SHP77 (cell line): ENCODE measurements at places on chromosomes 4 and X.
A peak's percentile ranks its signal among the peaks of the same experiment; 100 is the strongest.

DNA sequence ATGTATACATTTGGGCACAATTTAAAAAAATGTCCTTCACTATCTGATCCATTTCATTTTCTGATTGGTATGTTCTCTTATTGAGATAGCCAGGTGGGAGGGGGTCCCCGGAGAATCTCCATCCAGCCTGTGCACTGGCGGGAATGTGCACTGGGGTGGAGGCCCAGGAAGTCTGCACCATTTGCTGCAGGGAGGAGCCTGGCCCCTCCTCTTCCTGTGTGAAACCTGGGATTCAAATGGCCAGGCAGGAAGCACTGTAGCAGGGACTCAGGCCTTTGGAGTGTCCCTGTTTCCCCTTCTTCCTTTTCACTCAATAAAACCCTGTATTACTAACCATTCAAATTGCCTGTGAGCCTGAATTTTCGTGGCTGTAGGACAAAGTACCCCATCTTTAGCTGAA is 44.3 kb downstream of the GPRIN3 start:
- no peak for DNase-seq

DNA sequence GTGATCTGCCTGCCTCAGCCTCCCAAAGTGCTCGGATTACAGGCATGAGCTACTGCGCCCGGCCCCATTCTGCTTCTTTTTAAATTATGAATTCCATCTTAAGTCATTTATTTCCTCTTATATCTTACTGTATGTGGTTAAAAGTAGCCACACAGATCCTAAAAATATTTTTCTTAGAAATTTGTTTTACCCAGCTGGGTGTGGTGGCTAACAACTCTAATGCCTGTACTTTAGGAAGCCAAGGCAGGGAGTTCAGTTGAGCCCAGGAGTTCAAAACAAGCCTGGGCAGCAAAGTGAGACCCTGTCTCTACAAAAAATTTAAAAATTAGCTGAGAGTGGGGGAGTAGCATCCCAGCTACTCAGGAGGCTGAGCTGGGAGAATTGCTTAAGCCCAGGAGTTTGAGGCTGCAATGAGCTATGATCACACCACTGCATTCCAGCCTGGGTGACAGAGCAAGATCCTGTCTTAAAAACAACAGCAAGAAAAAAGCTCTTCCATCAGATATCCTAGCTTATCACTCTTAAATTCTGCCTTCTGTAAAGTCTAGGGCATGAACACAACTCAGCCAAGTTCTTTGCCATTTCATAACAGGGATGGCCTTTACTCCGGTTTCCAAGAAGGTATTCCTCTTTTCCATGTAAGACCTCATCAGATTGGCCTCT is 15.1 kb upstream of the AFF1 start:
- DNase-seq, result no peak

DNA sequence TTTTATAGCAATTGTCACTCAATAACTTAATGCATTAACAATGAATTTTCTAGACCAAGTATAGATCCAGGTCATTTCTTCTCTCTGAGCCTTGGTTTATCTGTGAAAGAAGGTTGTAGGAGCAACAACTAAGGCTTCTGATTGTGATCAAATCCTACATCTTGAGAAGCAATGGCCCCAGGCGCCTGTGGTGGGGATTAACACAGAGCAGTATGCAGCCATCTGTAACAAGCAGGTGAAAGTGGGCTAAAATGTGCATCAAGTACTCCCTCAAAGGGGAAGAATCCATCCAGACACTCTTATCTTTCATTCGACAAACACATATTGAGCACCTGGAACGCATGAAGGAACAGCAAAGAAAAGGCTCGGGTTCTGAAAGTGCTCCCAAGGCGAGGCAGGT is 19.1 kb upstream of the SETD7 start:
- no peak for DNase-seq

DNA sequence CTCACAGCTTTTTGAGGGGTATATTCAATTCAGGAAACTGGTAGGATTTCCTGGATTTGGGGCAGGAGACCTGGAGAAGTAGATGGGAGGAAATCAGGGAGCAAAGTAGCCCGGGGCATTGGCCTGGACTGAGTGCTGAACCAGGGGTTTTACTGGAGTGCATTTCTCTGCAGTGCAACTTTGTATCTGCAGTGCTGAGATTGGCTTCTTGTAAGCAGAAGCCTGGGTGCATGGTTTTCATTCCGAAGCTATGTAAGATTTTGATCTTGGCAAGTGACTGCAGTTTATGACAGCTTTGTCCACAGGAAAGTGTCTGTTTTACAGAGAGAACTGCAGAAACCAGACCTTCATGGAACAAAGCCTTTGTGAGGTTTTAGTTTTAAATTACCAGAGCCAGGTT is 158.3 kb downstream of the SPCS3 start:
- DNase-seq, result no peak

DNA sequence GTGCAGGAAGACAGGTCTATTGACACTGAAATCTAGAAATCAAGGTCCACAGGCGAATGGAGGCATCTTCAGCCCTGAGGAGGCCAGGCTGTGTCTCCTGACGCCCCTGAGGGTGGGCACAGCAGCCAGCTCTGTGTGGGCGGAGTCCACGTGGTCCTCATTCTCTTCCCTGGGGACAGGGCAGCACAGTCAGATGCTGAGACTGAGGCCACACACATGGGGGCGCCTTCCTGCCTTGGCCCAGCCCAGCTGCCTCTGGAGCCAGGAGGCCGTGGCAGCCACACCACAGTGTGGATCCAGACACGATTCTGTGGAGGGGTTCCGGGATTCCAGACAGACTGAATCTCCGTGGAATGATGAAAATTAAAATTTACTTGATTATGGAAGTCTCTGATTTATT is 20.8 kb downstream of the FGFR3 start:
- no peak for DNase-seq

DNA sequence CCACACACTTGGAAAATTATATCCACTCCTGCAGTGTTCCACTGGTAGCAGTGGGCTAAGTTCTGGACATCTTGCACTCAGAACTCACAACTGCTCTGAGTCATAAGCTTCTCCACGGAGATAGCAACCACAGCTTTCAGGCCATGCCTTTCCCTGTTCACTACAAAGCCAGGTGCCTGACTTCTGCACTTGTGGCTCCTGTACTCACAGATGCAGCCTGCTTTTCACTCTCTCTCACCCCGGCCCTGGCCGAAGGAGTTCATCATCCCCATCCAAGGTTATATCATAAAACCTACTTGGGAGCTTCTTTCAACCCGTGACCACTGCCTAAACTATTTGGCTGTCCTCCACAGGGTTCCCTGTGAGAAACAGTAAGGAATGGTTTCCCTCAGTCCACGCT is 999.4 kb downstream of the GLUD2 start:
- DNase-seq, result no peak

GRCh38 chr4:139266583-139267257 is 13.3 kb downstream of the MGARP start:
- peak; percentile 64 for DNase-seq

- no peak for DNase-seq
These were observed 57.3 kb upstream of the SLIT2 start for GRCh38 chr4:20194123-20195013.

DNA sequence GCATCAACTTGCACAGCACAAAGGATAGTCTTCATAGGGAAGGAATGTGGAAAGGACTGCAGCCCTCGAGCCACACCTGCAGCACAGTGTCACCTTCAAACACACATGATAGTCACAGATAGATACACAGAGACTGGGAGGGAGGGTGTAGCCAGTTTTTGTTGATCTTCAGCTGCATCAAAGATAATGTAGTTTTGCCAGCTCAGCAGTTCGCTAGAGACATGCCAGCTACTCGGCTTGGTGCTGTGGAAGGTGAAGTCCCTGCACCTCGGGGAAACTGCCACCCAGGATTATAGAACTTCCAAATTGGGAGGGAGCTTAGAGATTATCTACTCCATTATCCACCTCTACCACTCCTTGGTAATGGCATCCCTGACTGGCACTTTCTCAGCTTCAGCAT is 92.9 kb upstream of the PAK3 start:
- DNase-seq, result no peak

DNA sequence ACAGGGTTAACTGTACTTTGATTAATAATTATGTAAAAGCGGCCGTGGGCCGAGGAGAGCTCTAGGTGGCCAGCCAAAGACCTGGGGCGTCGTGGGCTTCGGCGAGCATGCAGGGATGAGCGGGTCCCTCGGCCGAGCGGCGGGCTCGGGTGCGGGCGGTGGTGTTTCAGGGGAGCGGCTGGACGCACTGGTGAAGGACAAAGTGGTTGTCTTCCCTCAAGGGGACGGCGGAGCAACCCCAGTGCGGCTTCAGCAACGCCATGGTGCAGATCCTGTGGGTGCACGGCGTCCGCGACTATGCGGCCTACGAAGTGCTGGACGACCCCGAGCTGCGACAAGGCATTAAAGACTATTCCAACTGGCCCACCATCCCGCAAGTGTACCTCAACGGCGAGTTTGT is 103.0 kb upstream of the C1GALT1C1 start:
- DNase-seq, result no peak

DNA sequence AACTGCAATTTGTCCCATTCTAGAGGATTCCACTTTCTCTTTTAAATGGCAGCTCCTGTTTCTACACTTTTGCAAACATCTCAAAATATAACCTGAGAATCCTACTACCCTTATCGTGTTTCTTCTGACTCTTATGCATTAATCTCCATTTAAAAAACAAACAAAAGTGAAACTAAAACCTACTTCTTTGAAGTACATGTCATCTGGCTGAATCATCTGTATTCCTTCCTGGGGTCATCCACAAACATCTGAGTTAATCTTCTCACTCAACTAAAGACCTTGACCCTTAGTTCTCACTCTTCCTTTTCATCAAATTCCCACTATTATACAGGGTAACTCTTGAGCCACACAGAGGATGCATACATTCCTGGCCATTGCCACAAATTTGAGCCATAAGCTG is 584.8 kb downstream of the PPARGC1A start:
- DNase-seq, result no peak

DNA sequence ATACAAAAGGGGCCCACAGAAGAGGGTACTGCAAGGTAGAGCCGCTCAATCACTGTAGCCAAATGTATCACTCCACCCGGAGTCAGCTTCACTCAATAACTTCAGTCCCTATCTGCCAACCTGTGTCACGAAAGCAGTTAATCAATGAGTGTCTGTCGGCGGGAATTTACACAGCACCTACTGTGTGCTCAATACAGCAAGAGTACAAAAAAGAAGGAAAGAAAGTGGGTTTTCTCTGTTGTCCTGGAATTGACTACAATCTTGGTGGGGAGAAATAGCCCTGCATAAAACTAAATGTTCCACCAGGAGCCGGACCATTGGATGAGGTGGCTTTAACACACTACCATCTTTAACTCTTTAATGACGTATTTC is 780 bp upstream of the NKRF start:
- DNase-seq, result no peak

GRCh38 chr4:81665045-81665444 is 193.3 kb upstream of the RASGEF1B start:
- no peak for DNase-seq

GRCh38 chr4:183347146-183347545 is 24.9 kb upstream of the CLDN24 start:
- DNase-seq, result no peak

GRCh38 chr4:169229571-169230028 is 41.2 kb downstream of the SH3RF1 start:
- DNase-seq, result no peak

DNA sequence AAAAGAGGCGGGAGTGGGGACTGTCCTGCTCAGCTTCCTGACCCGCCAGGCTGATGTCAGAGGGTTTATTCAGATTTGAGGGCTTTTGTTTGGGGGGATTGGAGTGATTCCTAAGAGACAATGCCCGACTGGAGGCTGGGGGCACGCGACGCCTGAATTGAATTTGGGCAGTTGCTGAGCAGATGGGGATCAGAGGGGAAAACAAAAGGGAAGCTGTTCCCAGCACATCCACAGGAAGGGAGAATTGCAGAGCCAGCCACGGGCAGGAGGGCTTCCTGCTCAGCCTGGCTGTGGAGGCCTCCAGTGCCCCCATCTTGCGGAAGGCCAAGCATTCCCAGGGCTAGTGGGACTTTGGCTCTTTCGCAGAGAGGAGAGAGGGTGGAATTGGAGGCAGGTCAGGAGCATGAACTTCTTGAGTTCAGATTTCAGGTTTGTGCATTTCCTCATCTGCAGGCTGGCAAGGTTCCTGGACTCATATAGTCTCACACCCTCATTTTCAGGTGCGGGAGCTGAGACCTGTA is 162.8 kb downstream of the NHS start:
- DNase-seq, result no peak

DNA sequence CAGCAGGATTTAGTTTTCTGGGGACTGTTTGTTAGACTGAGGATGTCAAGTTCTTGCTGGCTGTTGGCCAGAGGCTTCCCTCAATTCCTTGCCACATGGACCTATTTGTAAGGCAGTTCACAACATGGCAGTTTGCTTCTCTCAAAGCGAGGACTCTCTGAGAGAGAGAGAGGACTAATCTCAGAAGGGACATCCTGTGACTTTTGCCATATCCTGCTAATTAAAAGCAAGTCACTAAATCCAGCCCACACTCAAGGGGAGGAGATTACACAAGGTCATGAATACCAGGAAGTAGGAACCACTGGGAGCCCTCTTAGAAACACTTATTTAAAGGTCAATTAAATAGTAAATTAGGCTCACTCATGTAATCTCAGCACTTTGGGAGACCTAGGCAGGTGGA is 38.2 kb downstream of the PPP1R2C start:
- no peak for DNase-seq

GRCh38 chr4:78691971-78692821 is 84.0 kb upstream of the BMP2K start:
- no peak for DNase-seq

GRCh38 chr4:86015412-86016350 is 344.2 kb downstream of the MAPK10 start:
- no peak for DNase-seq

- no peak for DNase-seq
These were observed 10.2 kb downstream of the ARX start for GRCh38 chrX:25005382-25006185.

- no peak for DNase-seq
These were observed 24.7 kb downstream of the PACRGL start for GRCh38 chr4:20724915-20725314.

- no peak for DNase-seq
These were observed 11.7 kb downstream of the BBS12 start for GRCh38 chr4:122744229-122744628.

DNA sequence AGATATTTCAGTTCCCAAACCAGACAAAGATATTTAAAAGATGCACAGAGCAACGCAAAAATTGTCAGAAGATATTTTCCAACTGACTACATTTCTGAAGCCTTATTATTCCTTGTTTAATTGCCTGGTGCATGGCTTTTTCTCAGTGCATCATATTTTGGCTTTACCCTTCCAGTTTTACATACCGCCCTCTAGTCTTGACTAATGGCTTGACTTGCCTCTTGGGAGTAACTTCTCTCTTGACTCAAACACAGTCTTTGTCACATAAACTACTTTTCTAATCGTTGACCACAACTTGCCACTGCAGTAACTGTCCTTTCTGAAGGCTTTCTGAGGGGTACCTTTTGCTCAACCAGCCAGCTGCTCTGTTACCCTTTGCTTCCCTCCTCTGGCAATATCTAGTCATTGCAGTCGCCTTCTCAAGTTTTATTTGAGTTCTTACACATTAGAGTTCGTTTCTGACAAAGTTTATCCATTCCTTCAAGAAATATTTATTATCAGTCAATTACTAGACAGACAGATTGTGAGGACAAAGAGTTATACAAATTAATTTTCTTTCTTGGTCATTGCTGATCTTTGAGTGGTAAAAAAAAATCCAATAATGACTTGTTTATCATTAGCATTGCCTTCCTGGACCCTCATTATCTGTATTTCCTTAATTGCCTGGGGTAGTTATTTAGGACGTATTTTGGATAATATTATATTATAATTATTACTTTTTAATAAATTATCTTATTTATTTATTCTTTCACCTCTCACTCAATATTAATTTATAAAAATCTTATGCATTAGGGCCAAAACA is 506.9 kb upstream of the PCDH10 start:
- no peak for DNase-seq

- no peak for DNase-seq
These were observed 337.0 kb upstream of the DDX53 start for GRCh38 chrX:22662776-22663175.

GRCh38 chr4:48290146-48290772 is 20.6 kb upstream of the TEC start:
- DNase-seq, result no peak
